Osteoblast (primary cell): ENCODE measurements at places on chromosomes 11 and 22. TPM values are rescaled to one million over a fixed set of nuclear protein-coding genes. Genes with fewer than 3 reads are reported as not detected.
A peak's percentile ranks its signal among the peaks of the same experiment; 100 is the strongest.

- DNase-seq = no peak
Measured at GRCh38 chr11:2885017-2885677, 428 bp downstream of the CDKN1C start.

GRCh38 chr11:64690235-64690634, 32.8 kb downstream of the NRXN2 start:
- no peak for DNase-seq

- no peak for DNase-seq
Measured at GRCh38 chr11:75639762-75640181, 29.1 kb downstream of the MAP6 start.

DNA sequence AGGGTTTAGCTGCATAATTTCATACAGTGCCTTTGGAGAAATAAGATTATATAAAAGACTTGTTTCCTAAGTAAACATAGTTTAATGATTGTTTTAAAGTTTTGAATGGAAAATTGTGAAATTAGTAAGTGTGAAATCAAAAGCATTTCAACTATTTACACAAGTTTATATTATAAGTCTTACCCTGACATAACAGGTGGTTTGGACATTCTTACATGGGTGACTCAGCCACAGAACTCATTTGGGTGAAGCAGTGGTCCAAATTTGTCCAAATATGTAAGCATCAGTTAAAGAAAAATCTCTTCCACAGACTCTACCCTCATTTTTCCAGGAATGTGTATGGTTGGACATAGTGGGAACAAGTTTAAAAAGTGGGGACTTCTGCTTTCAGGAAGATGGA, 68.0 kb downstream of the USP47 start:
- no peak for DNase-seq

SLC22A8 gene
- total RNA-seq = not detected in 2 replicates

DNA sequence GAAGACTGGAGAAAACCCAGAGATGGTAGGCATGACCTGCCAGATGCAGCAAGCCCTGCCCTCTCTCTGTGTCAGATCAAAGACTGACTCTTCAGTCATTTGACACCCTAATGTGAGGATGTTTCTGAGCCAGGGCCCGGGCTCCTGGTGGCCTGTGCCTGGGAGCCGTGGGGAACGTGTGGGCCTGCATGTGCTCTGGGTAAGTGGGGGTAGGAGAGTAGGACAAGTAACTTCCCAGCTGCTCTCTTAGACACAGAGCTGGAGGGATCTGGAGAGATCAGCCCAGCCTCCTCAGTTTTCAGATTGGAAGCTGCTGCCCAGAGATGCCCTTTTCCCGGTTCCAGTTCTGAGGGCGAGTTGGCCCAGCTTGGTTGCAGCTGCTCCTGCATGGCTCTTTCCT, 110.8 kb downstream of the TEAD1 start:
- DNase-seq = no peak

DNA sequence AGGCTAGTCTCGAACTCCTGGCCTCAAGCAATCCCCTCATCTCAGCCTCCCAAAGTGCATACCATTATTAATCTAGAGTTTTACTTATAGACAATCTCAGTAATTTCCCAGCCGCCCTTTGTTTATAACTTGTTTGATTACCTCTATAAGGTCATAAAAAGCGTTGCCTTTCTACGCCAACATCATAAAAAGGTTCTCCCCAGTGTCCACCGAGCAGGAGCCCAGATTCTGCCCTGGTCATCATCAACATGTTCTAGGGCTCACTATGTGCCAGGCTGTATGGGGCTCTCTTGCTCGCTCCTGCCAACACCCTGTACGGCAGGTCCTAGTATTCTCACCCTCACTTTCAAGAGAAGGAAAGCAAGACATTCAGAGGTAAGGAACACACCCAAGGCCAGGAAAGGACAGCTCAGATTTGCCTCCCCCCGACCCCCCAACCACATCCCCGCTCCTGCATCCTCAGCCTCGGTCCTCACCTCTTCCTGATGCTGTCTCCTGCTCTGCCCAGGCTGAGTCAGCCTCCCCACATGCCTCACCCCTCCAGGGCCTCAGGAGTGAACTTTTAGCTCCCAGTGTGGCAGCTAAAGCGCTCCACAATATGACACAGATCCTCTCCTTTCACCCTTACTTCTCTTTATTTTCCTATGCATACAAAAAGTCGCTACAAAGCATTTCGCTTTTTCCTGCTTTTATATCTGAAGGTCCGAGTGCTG, 14.3 kb downstream of the ARFGAP3 start:
- DNase-seq = peak; percentile 86

RIN1 gene
- 27.1 and 31.8 TPM in 2 replicates for total RNA-seq

MYEOV gene
- 0.88 and 1.4 TPM in 2 replicates for total RNA-seq

- peak; percentile 69 for DNase-seq
Measured at GRCh38 chr22:39600491-39601179, 30.1 kb downstream of the CACNA1I start.

LUZP2 gene
- not detected in 2 replicates for total RNA-seq

- DNase-seq = peak; percentile 67
Measured at GRCh38 chr11:282630-283360, 4.6 kb downstream of the NLRP6 start.

- DNase-seq = no peak
Measured at GRCh38 chr11:66877588-66878385, 20.9 kb downstream of the LRFN4 start.

DNA sequence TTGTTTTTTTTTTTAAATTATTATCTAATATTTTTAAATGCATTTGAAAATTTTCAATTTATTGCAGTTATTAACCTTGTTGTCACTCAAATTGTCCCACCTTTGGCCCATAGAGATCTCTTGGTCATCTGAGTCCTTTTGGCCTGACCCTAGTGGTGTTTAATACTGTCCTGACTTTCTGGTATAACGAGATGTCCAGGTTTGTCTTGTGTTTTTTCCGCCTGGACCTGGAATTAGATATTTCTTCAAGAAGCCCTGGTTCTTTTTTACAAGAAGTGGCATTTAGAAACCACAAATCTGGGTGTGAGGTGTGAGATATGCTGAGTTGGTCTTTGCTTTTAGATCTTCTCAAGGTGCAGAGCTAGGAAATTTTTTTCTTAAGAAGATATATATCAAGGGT, 38.1 kb downstream of the LRRC32 start:
- DNase-seq = no peak

GRCh38 chr11:77030834-77031414, 3.3 kb upstream of the B3GNT6 start:
- no peak for DNase-seq

DNA sequence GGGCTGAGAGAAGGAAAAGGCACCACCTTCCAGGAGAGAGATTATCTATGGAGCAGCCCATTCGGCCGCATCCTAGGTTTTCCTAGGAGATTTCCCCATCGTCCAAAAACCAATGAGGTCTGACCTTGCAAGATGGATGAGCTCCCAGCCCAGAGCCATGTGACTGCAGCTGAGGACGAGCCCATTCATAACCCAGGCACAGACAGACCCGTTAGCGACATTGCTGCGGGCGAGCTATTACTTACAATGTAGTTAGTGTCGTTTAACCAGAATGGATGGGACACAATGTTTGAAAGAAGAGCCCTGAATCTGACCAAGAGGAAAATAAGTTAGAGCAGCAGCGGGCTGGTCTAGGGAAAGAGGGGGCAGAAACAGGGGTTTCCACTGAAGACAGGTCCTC, 395.9 kb upstream of the CADM1 start:
- no peak for DNase-seq

OR4C16 gene
- total RNA-seq = not detected in 2 replicates

GRCh38 chr11:126079621-126080124, 17.0 kb upstream of the CDON start:
- no peak for DNase-seq

TRPC6 gene
- total RNA-seq = under 0.01 and 0.36 TPM in 2 replicates

- DNase-seq = no peak
Measured at GRCh38 chr11:78791964-78792363, 217.3 kb upstream of the NARS2 start.

DNA sequence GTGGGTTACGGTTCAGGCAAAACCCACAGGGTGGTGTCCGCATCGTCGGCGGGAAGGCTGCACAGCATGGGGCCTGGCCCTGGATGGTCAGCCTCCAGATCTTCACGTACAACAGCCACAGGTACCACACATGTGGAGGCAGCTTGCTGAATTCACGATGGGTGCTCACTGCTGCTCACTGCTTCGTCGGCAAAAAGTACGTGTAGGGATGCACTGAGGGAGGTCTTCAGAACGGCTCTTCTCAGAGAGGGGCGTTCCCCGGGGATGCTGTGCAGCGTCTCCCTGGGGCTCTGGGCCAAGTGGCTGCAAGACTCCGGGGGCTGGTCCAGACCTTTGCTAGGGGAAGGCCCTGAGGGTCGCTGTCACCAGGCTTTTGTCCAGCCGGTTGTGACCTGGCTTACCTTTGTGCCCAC, 1.3 kb downstream of the ACR start:
- peak; percentile 73 for DNase-seq

GRCh38 chr11:44351006-44351660, 41.2 kb upstream of the ALX4 start:
- DNase-seq = no peak

CNGA4 gene
- total RNA-seq = under 0.01 TPM in 2 replicates
